GOT3 (cell line): ENCODE measurements at places on chromosomes 1 and 21.

DNA sequence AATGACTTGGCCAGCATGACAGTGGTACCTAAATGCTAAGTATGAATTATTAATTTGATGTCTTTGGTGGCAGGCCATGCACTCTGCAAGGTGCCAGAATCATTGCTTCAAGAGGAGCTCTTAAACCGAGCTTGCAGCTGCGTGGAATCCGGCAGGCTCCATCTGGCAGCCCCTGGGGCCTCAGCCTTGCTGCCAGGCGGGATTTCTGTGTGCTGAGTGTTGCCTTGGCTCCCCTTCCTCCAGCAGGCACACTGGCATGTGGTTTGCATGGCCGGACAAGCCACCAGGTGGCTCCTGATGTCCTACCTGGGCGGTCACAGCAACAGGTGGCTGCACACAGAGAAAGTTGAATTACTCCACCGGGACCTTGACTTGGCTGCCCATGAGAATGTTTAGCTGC, 155.4 kb downstream of the URB2 start:
- no peak for DNase-seq

DNA sequence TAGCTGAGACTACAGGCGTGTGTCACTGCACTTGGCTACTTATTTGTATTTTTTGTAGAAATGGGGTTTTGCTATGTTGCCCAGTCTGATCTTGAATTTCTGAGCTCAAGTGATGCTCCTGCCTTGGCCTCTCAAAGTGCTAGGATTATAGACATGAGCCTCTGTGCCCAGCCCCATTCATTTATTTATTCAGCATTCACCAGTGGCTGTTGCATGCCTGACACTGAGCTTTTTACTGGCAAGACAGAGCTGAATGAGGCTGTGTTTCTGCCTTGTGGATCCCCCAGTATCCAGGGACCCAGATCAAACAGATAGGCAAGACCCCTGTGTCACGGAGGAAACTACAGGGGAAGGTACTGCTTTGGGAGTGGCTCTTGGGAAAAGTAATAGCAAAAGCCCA, 109.4 kb downstream of the DISC1 start:
- no peak for DNase-seq

DNA sequence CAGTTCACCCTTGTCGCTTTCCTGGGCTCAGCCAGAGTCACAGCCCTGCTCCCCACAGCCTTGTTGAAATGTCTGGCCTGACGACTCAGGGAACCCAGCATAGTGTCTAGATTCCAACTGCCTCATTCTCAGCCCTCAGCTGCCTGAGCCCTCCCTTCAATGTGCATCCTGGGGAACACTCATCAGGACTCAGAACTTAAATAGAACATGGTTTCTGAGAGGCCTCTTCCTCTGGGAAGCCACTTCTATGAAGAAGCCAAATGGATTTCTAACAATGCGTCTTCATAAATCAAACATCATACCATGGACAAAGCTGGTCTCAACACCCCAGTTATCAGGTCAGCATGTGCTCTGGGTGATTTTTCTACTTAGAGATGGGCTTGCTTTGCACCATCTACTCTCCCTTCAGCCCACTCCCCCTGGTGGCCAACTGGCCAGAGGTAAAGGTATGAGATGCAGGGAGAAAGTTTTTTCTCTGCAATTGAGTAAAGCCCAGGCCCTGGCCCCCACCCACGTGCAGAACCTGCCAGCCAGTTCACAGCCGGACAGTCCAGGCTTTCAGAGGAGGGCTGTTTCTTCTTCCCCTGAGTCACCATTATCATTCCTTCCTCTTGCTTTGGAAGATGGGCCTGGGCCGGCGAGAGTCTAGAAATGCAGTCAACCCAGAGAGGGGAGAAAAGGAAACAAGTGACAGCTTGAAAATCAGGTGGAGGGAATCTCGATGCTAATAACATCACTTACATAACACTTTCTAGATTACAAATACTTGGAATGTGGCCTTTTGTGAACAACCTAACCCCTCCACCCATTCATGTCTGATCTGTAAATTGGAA, 32.1 kb downstream of the CD244 start:
- no peak for DNase-seq

DNA sequence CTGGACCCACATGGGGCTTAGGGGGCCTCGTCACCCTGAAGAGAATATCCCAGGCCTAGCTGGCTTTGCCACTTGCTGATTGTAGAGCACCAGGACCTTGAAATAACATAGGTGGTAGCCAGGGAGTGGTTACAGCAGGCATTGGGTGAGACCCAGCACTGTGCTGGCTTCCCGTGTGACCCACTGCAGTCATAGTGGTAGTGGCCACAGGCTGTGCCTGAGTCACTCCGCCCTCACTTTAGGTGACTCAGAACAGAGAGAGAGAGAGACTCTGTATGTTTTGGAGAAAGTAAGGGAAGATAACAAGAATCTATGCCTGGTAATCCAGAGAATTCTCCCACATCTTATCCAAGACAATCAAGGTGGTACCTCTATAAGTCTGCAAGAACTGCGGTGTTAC, 98.7 kb upstream of the LHX8 start:
- no peak for DNase-seq

GRCh38 chr1:244112636-244113035, 61.6 kb downstream of the ZBTB18 start:
- no peak for DNase-seq

- DNase-seq, result no peak
Observed at GRCh38 chr1:46437723-46438122, 43.6 kb downstream of the FAAH start.

DNA sequence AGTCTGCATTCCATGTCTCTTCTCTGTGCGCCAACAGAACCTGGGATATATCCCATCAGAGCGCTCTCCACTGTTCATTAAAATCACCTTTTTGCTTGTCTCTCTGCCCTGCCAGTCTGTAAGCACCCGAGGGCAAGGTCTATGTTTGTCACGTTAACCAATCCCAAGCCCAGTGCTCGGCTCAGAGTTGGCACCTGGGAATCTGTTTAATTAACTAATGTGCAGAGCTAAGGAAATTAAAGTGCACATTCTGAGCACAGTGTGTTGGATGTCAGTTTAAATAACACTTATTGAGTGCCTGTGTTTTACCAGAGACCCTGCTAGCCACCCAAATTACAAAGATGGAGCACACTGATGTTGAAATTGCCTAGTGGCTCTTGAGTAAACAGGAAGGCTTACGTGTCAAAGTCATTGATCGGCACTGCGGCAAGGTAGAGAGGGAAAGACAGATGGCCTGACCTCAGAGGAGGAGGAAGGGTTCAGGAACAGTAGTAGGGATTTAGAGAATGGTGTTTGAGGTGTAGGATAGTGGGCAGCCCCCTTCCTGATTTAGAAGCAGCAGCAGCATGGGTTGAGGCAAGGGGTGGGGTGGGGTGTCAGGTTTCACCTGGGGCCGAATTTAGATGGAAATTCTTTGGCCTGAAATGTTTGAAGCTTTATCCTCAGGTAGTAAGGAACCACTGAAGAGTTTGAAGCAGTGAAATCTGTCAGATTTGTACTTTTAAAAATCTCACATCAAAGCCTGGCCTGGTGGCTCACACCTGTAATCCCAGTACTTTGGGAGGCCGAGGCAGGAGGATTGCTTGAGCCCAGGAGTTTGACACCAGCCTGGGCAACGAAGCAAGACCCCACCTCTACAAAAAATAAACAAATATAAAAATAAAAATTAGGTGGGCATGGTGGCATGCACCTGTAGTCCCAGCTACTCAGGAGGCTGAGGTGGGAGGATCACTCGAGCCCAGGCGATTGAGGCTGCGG, 7.7 kb downstream of the ARMH1 start:
- DNase-seq, result no peak

DNA sequence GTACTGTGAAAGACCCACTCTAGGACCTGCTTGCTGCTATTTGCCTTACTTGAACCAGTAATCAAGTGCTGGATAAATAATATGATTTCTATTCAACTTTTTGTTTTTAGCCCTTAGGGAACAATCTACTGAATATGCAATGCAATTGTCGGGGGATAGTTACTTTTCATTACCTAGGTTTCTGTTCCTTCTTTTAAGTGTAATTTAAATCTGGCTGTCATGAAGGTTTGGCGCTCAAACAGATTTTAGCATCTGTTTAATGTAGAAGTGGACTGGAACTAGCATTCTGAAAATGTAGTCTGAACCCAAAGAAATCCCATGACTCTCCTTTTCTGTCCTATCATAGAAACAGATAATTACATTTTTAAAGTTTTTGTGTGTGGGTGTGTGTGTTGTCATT, 4.8 kb downstream of the MGST3 start:
- no peak for DNase-seq

DNA sequence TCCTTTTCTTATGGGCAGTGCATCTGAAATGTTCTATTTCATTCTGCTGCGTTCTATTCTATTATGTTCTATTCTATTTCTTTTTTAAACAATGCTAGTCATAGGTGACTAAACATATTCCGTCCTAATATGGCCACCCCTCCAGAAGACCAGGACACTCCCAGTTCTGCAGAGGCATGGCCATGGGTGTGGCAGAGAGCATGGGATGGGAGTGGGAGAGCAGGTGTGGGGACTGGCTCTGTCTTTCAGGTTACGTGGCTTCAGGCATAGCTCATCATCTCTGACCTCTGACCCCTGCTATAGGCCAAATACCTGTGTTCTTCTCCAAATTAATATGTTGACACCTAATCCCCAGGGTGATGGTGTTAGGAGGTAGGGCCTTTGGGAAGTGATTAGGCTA, 33.4 kb upstream of the TLR5 start:
- no peak for DNase-seq

DNA sequence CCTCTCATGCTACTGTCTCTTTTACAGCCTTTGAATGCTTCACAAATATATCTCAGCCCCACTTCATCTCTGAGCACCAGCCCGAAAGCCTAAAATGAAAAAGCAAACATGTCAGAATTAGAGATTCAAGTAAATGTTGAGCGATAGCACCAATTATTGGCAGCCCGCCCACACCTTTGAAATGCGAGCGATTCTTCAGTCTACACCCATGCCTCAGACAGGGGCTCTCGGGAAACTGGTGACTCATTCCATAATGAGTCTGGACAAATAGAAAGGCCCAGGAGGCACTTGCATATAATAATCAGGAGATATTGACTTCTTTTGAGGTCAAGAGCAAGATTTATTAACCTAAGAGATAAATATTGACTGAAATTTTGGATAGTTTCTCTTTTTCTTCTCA, 487.3 kb upstream of the PTBP2 start:
- DNase-seq, result no peak

DNA sequence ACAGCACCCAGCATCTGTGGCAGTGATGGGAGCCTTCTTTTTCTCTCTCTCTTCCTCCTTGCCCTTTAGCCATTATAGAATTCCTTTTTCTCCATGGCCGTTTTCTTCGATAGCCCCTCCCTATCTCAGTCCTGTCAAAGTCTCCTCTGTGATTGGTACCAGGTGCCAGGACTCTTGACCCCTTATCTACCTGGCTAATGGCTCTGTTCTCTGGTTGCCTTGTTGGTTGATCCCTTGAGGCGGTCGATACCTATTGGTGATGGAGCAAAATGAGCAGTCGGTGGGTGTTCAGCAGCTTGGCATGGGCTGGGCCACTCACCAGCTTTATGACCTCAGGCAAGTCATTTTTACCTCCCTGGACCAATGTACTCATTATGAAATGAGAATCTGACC, 2.0 kb downstream of the ATF3 start:
- DNase-seq, result no peak

GRCh38 chr1:166202546-166202945, 35.7 kb upstream of the FAM78B start:
- no peak for DNase-seq

GRCh38 chr1:209704584-209704983, at the start of gene HSD11B1:
Gene HSD11B1, plus strand, starts transcription at chr1:209704846. Its CDS starts 97 bp downstream, at chr1:209704943.
- DNase-seq, result peak; percentile 43

DNA sequence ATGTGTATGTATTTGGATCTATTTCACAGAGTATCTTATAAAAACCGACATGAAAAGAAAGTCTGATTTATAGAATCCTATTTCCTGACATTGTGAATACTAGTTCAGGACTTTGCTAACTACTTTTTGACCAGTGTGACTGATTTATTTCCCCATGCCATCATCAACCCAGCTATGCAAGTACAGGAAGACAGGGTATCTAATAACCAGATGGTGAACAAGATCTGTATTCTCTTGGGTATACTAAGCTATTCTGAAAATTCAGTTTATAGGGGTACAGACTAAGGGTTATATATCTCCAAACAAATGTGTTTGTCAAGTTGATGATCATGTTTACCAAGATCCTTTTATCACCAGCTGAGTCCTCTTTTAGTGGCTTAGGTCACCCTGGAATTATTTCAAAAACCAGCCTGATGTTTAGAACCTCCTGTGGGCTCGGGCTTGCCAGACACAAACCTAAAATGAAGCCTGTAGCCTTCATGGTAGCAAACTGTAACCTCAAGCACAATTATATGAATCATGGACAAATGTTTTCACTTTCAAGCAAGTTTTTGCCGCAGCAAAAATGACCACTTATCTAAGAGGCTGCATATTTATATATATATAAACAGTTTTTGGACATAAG, 185.1 kb downstream of the FGGY start:
- no peak for DNase-seq

DNA sequence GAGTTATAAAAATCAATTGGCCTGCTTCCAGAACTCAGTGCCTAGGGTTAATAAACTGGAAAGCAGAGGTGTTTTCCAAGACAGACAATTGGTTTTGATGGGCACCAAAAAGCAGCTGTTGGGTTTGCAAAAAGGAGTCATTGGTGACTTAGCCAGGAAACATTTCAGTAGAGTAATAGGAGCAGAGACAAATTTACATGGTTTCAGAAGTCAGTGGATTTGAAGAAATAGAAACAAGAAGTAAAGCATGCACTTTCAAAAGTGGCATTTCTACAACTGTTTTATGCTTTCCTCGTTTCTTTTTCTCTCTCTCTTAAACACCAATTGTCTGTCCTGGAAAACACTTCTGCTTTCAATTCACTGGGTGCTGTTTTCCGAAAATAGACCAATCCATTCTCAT, 87.8 kb downstream of the GLUL start:
- DNase-seq, result no peak

DNA sequence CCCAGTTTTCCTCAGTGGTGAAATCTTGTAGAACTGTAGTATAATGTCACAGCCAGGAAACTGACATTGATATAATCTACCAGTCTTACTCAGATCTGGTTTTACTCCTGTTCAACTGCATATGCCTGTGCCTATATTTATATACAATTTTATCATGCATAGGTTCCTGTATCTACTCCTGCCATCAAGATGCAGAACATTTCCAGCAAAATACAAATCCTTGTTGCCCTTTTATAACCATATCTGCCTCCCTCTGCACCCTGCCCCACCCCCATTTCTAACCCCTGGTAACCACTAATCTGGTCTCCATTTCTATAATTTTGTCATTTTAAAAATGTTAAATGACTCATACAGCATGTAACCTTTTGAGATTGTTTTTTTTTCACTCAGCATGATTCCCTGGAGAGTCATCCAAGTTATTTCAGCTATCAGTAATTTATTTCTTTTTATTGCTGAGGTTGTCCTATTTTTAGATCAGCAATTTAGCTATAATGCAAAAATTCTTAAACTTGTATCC, 8.1 kb downstream of the UTP25 start:
- no peak for DNase-seq
